Retina (tissue), 1 donor: ENCODE measurements at places on chromosomes 6 and 20.

- DNase-seq, result no peak
These were observed 173.1 kb upstream of the KCNK16 start for GRCh38 chr6:39495640-39496039.

DNA sequence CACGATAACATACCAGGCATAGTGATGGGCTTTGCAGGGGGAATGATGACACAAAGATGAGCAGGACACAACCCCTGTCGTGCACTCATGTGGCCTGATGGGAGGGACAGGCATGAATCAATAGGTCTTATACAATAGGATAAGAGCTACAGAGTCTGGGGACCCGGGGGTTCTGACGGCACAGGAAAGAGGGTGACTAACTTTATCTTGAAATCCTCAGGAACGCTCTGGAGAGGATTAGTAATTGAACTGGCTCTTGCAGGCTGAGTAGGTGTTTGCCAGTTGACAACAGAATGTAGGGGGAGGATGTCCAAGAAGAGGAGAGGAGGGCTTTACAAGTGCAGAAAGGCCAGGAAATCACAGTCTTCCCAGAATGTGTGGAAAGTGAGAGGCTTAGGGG is 219.9 kb upstream of the ECI2 start:
- no peak for DNase-seq

DNA sequence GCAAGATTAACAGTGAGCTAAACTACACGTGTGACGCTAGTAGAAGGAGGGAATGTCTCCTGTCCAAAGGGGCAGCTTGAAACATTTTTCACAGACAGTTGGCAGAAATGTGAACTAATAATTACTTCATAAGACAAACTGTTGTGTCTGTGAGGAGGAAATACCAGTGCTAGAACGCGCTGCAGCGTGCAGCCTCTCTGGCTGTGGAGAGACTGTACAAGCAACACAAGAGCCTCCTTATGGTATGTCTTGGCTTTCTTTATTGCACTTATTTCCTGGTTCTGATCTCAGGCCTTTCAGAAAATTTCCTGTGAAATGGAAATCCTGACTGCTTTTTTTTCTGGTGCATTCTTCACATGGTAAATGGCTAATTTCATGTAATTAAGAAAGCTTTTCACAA is 25.3 kb upstream of the TIAM2 start:
- no peak for DNase-seq

DNA sequence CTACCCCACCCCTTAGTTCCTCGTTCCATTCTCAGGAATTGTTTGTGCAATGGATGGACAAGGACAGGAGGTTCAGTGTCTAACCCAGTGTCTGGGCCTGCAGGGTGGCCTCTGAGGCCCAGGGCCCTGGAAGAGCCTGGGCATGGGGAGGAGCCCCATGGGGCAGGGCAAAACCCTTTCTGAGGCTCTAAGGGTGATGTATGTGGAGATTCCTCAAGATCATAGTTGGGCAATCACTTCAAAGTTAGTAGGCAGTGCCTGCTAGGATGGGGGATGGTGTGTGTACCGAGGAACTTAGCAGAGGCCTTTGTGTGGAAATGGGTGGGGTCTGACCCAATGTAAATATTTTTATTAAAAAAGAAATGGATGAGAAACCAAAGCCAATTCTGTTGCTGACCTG is 6.7 kb upstream of the C2 start:
- DNase-seq, result no peak

- DNase-seq, result no peak
These were observed 21.4 kb downstream of the GSTA2 start for GRCh38 chr6:52741872-52742271.
